ENCODE measurements at places on chromosomes 1 and 21.
A peak's percentile ranks its signal among the peaks of the same experiment; 100 is the strongest.

- peak; percentile 12 for DNase-seq
Observed at GRCh38 chr1:232422898-232423297, 207.0 kb downstream of the SIPA1L2 start.

DNA sequence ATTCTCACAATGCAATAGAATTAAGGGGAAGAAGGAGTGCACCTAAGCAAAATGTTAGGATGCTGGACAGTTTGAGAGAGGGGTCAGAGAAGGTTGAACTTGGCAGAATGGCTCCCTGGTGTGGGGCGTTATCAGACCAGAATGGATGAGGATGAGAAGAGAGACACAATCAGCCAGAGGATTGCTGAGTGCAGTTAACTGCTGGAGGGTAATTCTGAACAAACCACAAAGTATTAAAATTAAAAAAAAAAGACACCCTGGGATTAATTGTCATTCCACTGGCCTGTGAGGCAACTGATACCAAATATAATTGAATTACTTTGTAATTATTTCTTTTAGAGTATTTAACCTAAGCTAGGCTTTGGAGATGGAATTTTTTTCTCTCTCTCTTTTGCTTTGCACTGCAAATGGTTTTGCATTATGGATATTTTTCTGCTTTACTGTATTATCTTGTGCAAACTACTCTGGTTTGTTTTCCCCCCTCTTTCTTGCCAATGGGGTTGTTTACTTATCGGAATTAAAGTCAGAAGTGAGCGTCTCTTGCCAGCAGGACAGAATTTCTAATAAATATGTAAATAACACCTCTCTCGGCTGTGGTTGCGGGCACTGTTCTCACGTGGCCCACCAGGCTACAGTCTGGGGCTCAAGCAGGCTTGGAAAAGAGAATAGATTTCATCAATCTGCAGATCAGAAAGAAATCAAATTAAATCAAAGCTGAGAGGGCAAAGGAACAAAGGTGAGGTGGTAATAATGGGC lies 572.9 kb upstream of the CAMK1G start:
- DNase-seq: no peak

- DNase-seq: no peak
Observed at GRCh38 chr1:68745451-68745850, 248.6 kb upstream of the DEPDC1 start.

DNA sequence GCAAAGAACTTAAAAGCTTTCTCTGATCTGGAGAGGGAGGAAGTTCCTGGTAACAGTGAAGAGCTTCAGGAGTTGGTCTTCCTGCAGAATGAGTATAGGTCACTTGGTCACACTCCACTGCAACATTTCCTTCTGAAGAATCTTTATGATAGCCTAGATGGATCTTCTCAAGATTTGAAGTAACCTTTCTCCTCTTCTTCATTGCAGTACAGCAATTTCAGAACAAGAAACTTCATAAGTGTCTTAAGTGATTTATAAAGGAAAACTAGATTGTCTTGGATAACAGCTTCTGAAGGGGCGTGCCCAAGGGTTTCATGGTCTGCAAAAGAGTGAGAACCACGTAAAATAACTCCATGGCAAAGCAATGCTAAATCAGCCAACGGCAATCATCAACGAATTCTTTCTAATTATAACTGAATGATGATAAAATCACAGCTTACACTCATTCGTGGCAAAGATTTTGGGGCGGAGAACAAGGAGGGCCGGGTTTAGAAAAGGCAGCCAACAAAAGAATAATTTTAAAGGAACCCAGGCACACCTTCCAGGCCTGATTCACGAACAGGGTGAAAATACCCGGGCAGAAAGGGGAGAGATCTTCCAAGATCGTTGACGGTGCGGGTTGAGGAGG lies 53.9 kb upstream of the ASPM start:
- no peak for DNase-seq
